Activated naive CD8-positive, alpha-beta T cell treated with anti-CD3 and anti-CD28 coated beads for 36 hours (primary cell): ENCODE measurements at places on chromosomes 11 and 22. TPM values are rescaled to one million over a fixed set of nuclear protein-coding genes. Genes with fewer than 3 reads are reported as not detected.

- H3K4me1 ChIP-seq, result no peaks in the 10 kb centered on the region
- no peak for DNase-seq
- no peaks in the 10 kb centered on the region for H3K27me3 ChIP-seq
- H3K27ac ChIP-seq, result no peak overlapping the region
These were observed 8.3 kb downstream of the TRIM29 start for GRCh38 chr11:120129570-120129969.

DNA sequence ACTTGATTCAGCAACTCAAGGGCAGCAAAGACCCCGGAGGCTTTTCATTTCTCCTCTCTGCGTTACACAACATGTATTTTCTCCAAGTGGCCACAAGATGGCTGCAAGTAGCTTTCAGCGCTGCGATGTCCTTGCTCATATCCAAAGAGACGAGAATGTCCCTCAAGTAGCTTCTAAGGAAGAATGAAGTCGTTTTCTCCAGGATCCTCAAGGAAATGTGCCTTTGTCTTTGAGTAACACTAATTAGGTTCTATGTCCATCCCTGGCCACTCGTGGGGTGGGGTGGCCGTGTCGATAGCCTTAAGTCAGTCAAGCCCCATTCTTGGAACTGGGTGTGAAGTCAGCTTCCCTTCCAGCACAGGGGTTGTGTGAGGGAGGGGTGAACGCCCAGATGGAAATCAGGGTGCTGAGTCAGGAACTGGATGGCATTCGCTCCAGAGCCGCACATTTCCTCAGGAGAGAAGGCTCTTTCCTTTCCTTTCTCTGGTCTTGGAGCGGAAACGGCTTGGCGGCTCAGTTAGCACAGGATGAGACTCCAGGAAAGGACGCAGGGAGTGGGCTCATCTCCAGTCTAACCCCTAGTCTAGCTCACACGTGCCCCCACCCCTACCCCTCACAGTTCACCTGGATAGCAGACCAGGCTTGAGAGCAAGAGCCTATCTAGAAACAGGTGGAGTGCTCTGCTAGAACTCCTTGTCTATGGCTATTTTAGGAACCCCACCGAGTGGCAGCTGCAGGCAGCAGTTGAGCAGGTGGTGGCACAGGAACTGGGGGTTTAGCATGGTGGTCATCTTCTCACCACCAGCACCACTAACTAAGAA lies 44.3 kb downstream of the NNMT start:
- no peaks in the 10 kb centered on the region for H3K36me3 ChIP-seq
- H3K4me1 ChIP-seq, result peaks cover 10% of the 10 kb centered on the region
- H3K27ac ChIP-seq, result no peak overlapping the region
- peaks cover 9% of the 10 kb centered on the region for H3K27me3 ChIP-seq
- H3K4me3 ChIP-seq, result peak overlapping the region; percentile 30

GRCh38 chr11:19559746-19560145 lies 152.9 kb upstream of the NAV2 start:
- peaks cover 26% of the 10 kb centered on the region for H3K27me3 ChIP-seq
- no peak for DNase-seq
- H3K4me1 ChIP-seq, result peaks cover 2% of the 10 kb centered on the region

- H3K36me3 ChIP-seq, result peaks cover 49% of the 10 kb centered on the region
- no peak overlapping the region for H3K4me3 ChIP-seq
- H3K27me3 ChIP-seq, result no peaks in the 10 kb centered on the region
- H3K4me1 ChIP-seq, result peaks cover 56% of the 10 kb centered on the region
- H3K27ac ChIP-seq, result no peak overlapping the region
These were observed 3.0 kb downstream of the DDB1 start for GRCh38 chr11:61329871-61330270.

GRCh38 chr22:19629720-19630419 lies 84.4 kb upstream of the SEPTIN5 start:
- no peak overlapping the region for H3K4me3 ChIP-seq
- H3K27ac ChIP-seq, result no peak overlapping the region
- peak; percentile 78 for DNase-seq
- H3K27me3 ChIP-seq, result peaks cover 7% of the 10 kb centered on the region
- peaks cover 2% of the 10 kb centered on the region for H3K4me1 ChIP-seq

DNA sequence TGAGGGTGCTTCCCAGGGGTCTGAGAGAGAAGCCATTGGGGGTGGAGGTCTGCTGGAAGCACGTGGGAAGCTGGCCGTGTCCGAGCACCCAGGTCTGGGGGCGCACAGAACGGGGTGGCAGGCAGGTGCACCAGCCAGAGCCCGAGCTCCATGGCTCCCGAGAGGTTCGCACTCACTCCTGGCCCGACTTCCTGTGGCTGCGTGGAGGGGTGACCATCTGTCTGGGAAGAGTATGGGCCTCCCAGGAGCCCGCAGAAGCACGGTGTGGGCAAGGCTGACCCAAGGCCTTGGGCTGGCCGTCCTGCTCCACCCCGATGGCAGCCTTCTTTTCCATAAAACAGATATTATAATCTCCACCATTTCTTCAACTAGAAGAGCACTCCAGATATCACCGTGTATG lies 256.0 kb upstream of the B3GAT1 start:
- H3K4me3 ChIP-seq, result no peak overlapping the region
- no peak for DNase-seq
- no peak overlapping the region for H3K27ac ChIP-seq

- H3K36me3 ChIP-seq, result peaks cover 62% of the 10 kb centered on the region
- peak overlapping the region; percentile 100 for H3K27ac ChIP-seq
- peaks cover 11% of the 10 kb centered on the region for H3K27me3 ChIP-seq
- H3K4me3 ChIP-seq, result peak overlapping the region; percentile 100
These were observed 583 bp downstream of the TAF1D start for GRCh38 chr11:93740730-93741093.

DNA sequence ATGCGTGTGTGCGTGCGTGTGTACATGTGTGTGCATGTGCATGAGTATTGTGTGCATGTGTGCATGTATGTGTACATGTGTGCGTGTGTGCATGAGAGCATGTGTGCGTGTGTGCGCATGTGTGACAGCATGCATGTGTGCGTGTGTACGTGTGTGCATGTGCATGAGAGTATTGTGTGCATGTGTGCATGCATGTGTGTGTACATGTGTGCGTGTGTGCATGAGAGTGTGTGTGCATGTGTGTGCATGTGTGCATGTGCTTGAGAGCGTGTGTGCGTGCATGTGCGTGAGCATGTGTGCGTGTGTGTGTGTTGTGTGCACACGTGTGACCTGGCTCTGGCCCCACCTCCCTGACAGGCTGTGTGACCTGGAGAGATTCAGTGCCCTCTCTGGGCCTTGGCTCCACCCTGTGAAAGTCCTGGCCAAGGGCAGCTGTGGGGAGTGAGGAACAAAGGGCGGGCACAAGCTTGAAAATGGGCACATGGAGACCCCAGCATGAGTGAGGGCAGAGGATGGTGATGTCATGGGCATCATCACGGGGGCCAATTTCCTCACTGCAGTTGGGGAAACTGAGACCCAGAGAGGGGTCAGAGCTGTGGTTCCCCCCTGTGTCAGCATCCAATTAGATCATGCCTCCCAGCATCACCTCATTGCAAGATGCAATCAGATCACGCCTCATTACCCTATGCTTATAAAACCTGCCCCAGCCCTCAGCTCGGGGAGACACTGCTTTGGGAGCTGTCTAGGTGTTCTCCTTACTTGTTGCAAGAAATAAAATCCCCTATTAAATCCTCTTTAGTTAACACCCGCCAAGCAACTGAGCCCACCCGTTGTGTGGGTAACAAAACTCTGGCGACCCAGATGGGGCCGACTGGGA lies 658 bp downstream of the ACY3 start:
- H3K36me3 ChIP-seq, result no peaks in the 10 kb centered on the region
- peaks cover 39% of the 10 kb centered on the region for H3K4me1 ChIP-seq
- H3K27me3 ChIP-seq, result no peaks in the 10 kb centered on the region
- H3K27ac ChIP-seq, result peak overlapping the region; percentile 89
- DNase-seq, result no peak
- peak overlapping the region; percentile 81 for H3K4me3 ChIP-seq

DNA sequence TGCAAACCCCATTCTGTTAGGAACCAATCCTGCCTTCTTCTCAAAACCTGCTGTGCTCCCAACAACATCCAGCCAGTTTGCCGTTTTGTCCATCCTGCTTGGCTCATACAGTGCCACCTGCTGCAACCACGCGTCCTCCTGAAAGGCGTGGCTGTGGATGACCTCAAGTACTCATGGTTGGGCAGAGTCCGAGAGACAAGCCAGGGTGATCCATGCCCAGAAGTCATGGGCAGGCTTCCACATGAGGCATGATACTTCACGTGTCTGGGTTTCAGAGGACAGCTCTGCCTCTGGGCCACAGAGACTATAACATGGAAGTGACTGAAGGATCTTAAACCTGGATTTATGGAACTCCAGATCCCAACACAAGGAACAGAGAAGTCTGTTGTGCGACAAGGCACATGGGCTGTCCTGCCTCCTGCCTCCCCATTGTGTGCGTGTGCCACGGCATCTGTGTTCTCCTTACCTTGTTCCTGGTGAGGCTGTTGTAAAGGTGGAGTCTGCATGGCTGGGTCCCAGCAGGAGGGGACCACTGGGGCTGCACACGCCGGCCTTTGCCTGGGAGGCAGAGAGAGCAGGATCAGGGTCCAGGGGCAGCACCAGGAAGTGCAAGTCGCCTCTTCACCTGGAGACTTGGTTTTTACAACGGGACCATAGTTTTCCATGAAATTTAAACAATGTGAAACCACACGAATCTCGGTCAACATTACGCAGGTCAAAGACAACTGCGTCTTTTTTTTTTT lies 15.4 kb downstream of the CARS1 start:
- no peaks in the 10 kb centered on the region for H3K27me3 ChIP-seq
- no peak overlapping the region for H3K4me3 ChIP-seq

- no peak for DNase-seq
- no peaks in the 10 kb centered on the region for H3K36me3 ChIP-seq
- peaks cover 2% of the 10 kb centered on the region for H3K4me1 ChIP-seq
- no peaks in the 10 kb centered on the region for H3K27me3 ChIP-seq
- H3K4me3 ChIP-seq, result no peak overlapping the region
These were observed 52.3 kb downstream of the APOL5 start for GRCh38 chr22:35769974-35770373.

- DNase-seq, result no peak
- H3K36me3 ChIP-seq, result no peaks in the 10 kb centered on the region
- H3K27me3 ChIP-seq, result peaks cover 75% of the 10 kb centered on the region
These were observed 92.3 kb upstream of the ANO1 start for GRCh38 chr11:69985641-69986439.

DNA sequence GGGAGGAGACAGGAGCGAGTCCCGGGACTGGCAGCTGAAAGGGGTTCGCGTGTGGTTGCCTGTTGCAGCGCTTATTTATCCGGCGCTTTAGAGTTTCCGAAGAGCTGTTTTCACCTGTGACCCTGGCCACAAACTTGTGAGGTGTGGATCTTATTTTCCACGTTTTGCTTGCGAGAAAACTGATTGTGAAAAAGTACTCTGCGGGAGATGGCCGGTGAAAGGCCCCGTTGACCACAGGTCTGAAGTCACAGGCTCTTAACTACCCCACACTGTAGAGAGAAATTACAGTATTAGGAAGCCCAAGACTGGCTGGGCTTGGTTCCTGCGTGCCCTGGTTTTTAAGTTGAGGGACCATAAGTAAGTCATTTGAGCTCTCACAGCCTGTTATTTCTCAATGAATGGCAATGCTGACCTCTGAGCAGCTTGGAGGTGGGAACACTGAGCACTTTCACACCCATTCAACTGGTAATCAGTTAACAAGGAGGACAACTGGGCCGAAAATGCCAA lies 379 bp upstream of the RAB38 start:
- H3K27me3 ChIP-seq, result peaks cover 14% of the 10 kb centered on the region
- peak overlapping the region; percentile 92 for H3K27ac ChIP-seq
- peaks cover 62% of the 10 kb centered on the region for H3K4me1 ChIP-seq
- no peak for DNase-seq

GRCh38 chr22:32636884-32637283 lies 162.3 kb downstream of the FBXO7 start:
- H3K27me3 ChIP-seq, result no peaks in the 10 kb centered on the region
- no peak for DNase-seq
- no peaks in the 10 kb centered on the region for H3K36me3 ChIP-seq
- no peaks in the 10 kb centered on the region for H3K4me1 ChIP-seq
- H3K4me3 ChIP-seq, result no peak overlapping the region

DNA sequence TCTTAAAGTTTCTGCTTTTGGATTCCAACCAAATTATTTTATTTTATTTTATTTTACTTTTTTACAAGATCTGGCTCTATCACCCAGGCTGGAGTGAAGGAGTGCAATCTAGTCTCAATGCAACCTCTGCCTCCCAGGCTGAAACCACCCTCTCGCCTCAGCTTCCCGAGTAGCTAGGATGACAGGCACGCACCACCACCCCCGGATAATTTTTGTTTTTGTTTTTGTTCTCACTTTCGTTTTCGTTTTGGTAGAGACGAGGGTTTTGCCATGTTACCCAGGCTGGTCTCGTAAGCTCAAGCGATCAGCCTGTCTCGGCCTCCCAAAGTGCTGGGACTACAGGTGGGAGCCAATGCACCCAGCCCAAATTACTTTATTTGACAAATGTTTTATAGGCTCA lies 219.8 kb downstream of the ETS1 start:
- H3K4me3 ChIP-seq, result no peak overlapping the region
- H3K27ac ChIP-seq, result no peak overlapping the region
- no peaks in the 10 kb centered on the region for H3K36me3 ChIP-seq
- peaks cover 15% of the 10 kb centered on the region for H3K4me1 ChIP-seq
- no peak for DNase-seq

DNA sequence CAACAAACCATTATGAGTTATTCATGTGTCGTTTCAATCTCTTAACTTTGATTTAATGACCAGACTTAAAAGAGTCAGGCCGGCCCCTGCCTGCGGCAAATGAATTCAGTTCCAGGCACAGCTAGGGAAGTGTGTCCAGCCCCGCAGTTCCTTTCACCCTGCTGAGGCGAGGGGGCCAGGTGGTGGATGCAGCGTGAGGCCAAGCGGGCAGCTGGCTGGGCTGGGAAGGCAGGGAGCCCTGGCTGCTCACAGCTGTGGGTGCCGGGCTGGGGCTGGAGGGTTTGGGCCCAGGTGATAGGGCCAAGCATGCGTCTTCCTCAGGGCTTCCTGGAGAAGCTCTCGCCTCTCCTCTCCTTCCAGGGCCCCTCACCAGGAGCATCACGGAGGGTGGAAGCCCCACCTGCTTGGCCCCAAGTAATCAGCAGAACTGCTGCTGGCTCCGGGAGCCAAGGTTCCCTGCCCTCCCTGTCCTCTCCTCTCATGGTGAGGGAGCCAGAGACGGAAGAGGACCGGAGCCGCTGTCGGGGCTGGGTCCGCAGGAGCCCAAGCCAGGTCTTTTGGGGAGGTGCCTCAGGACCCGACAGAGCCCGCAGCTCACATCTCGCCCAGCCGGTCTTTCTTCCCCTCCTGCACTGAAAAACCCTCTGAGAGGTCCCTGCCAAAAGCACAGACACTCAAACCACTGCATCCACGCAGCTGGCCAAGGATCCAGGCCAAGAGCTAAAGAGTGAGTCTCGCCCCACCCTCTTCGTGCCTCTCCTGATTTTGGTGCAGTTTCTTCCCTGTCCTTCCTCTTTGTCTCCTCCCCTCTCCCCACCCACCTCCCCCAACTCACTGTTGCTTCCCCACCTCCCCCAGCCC lies 97.0 kb downstream of the ST3GAL4 start:
- no peak overlapping the region for H3K27ac ChIP-seq
- H3K4me3 ChIP-seq, result no peak overlapping the region
- DNase-seq, result no peak
- no peaks in the 10 kb centered on the region for H3K36me3 ChIP-seq
- H3K4me1 ChIP-seq, result no peaks in the 10 kb centered on the region
- no peaks in the 10 kb centered on the region for H3K27me3 ChIP-seq

GRCh38 chr22:36619797-36620399 lies 83.7 kb downstream of the CACNG2 start:
- no peak overlapping the region for H3K27ac ChIP-seq
- H3K36me3 ChIP-seq, result no peaks in the 10 kb centered on the region
- H3K27me3 ChIP-seq, result peaks cover 23% of the 10 kb centered on the region
- no peak for DNase-seq
- no peaks in the 10 kb centered on the region for H3K4me1 ChIP-seq

ZBTB16 gene
- 2.1 TPM for total RNA-seq

GRK3 gene
- 27.6 TPM for total RNA-seq

NLRP14 gene
- total RNA-seq, result 0.08 TPM

TRAF6 gene
- 8.5 TPM for total RNA-seq

MMP3 gene
- not detected for total RNA-seq

FAM111A gene
- total RNA-seq, result 85.7 TPM

LBHD1 gene
- 22.6 TPM for total RNA-seq
